ENCODE measurements at places on chromosomes 2 and 18.

DNA sequence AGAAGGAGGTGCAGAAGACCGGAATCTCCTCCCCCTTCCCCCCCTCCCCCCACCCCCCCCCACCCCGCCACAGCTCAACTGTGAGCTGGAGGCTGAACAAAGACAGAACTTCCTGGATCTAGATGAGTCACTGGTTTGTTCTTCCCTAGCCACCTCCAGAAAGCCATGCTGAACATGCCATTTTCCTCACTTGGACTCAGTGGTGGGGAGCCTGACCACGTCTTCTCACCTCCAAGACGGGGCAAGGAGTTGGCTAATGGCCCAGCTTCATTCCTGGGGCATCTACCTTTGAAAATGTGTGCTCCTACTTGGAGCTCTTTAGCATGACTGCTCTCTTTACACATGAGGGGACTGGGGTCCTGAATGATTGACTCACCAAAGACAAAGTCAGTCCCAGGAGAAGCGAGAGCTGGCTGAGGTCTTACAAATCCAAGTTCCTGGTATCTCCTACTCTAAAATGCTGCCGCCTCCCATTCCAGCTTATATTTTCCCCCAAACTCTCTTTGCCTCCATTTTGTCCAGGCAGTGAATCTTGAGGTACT, 22.6 kb upstream of the FZD5 start:
- no peak overlapping the region for H3K4me3 ChIP-seq
- no peak for DNase-seq
- H3K27ac ChIP-seq: peak overlapping the region; percentile 78
- no peaks in the 10 kb centered on the region for H3K36me3 ChIP-seq
- H3K27me3 ChIP-seq: no peaks in the 10 kb centered on the region

- peak overlapping the region; percentile 1 for H3K4me3 ChIP-seq
- no peak overlapping the region for H3K27ac ChIP-seq
- H3K4me1 ChIP-seq: no peaks in the 10 kb centered on the region
- peaks cover 9% of the 10 kb centered on the region for H3K27me3 ChIP-seq
- no peaks in the 10 kb centered on the region for H3K36me3 ChIP-seq
Observed at GRCh38 chr18:22176420-22177326, 7.3 kb downstream of the GATA6 start.

- DNase-seq: no peak
- no peak overlapping the region for H3K4me3 ChIP-seq
- no peaks in the 10 kb centered on the region for H3K36me3 ChIP-seq
- H3K4me1 ChIP-seq: no peaks in the 10 kb centered on the region
- H3K27ac ChIP-seq: peak overlapping the region; percentile 1
- H3K27me3 ChIP-seq: no peaks in the 10 kb centered on the region
Observed at GRCh38 chr2:180205621-180206235, 198.6 kb upstream of the CWC22 start.

- no peaks in the 10 kb centered on the region for H3K4me1 ChIP-seq
- H3K27me3 ChIP-seq: no peaks in the 10 kb centered on the region
- H3K4me3 ChIP-seq: peak within 1 kb of the TSS; percentile 19
- H3K36me3 ChIP-seq: no peaks in the 10 kb centered on the region
- peak within 1 kb of the TSS; percentile 79 for H3K27ac ChIP-seq
- no peak for DNase-seq
Observed at GRCh38 chr2:189179570-189179950, at the start of gene COL5A2. COL5A2 (minus strand) TSS chr2:189179761; CDS start chr2:189179604, 157 bp downstream.

GRCh38 chr2:238286095-238286494, 2.3 kb downstream of the PER2 start:
- H3K4me3 ChIP-seq: peak overlapping the region; percentile 97
- no peak for DNase-seq
- H3K36me3 ChIP-seq: no peaks in the 10 kb centered on the region
- peak overlapping the region; percentile 97 for H3K27ac ChIP-seq
- peaks cover 58% of the 10 kb centered on the region for H3K4me1 ChIP-seq
- no peaks in the 10 kb centered on the region for H3K27me3 ChIP-seq

DNA sequence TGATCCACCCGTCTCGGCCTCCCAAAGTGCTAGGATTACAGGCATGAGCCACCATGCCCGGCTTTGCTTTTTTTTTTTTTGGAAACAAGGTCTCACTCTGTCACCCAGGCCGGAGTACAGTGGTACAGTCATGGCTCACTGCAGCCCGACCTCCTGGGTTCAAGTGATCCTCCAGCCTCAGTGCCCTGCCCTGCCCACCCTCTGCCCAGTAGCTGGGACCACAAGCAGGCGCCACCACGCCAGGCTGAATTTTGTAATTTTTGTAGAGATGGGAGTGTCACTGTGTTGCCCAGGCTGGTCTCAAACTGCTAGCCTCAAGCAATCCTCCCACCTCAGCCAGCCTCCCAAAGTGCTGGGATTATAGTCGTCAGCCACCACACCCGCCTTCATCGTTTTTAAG, 11.6 kb upstream of the PSD4 start:
- no peak overlapping the region for H3K27ac ChIP-seq
- H3K4me3 ChIP-seq: no peak overlapping the region
- H3K27me3 ChIP-seq: no peaks in the 10 kb centered on the region
- no peak for DNase-seq
- H3K4me1 ChIP-seq: peaks cover 6% of the 10 kb centered on the region
- H3K36me3 ChIP-seq: no peaks in the 10 kb centered on the region

- H3K27me3 ChIP-seq: no peaks in the 10 kb centered on the region
- H3K4me3 ChIP-seq: no peak overlapping the region
- H3K36me3 ChIP-seq: no peaks in the 10 kb centered on the region
- peaks cover 3% of the 10 kb centered on the region for H3K4me1 ChIP-seq
Observed at GRCh38 chr2:134127496-134127895, 126.4 kb upstream of the MGAT5 start.

GRCh38 chr2:198863655-198864054, 594.1 kb downstream of the SATB2 start:
- no peaks in the 10 kb centered on the region for H3K36me3 ChIP-seq
- H3K4me1 ChIP-seq: no peaks in the 10 kb centered on the region
- H3K4me3 ChIP-seq: no peak overlapping the region

GRCh38 chr2:73112026-73112912, 479 bp downstream of the RAB11FIP5 start:
- peaks cover 60% of the 10 kb centered on the region for H3K4me1 ChIP-seq
- H3K4me3 ChIP-seq: peak overlapping the region; percentile 75
- no peaks in the 10 kb centered on the region for H3K27me3 ChIP-seq
- no peaks in the 10 kb centered on the region for H3K36me3 ChIP-seq
- no peak for DNase-seq

DNA sequence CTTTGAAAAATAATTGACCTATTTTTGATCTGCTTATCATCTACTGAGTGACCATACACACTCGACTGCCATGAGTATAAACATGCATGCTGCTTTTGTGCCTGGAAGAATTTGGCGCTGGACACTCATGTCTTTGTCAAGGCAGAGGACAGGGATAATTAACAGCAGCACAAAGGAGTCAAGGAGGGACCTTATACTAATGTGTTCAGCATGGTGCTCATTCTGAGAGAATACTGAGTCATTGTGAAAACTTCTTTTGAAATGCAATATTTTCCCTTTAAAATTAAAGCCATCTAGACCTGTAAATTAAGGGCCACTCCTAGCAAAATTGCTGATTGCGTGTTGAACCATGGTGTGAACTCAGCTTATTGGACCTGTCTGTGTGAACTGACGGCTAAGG, 116.3 kb downstream of the ZNF532 start:
- H3K4me3 ChIP-seq: no peak overlapping the region
- H3K36me3 ChIP-seq: peaks cover 22% of the 10 kb centered on the region
- no peaks in the 10 kb centered on the region for H3K4me1 ChIP-seq
- H3K27me3 ChIP-seq: no peaks in the 10 kb centered on the region

GRCh38 chr2:20471902-20472559, 25.2 kb downstream of the RHOB start:
- H3K27ac ChIP-seq: no peak overlapping the region
- no peak for DNase-seq
- H3K27me3 ChIP-seq: no peaks in the 10 kb centered on the region
- H3K4me3 ChIP-seq: no peak overlapping the region
- H3K36me3 ChIP-seq: no peaks in the 10 kb centered on the region
- peaks cover 4% of the 10 kb centered on the region for H3K4me1 ChIP-seq

GRCh38 chr2:28430377-28430765, 37.7 kb downstream of the FOSL2 start:
- no peaks in the 10 kb centered on the region for H3K27me3 ChIP-seq
- H3K27ac ChIP-seq: no peak overlapping the region
- H3K4me1 ChIP-seq: peaks cover 4% of the 10 kb centered on the region
- no peaks in the 10 kb centered on the region for H3K36me3 ChIP-seq
- H3K4me3 ChIP-seq: no peak overlapping the region
- DNase-seq: no peak

DNA sequence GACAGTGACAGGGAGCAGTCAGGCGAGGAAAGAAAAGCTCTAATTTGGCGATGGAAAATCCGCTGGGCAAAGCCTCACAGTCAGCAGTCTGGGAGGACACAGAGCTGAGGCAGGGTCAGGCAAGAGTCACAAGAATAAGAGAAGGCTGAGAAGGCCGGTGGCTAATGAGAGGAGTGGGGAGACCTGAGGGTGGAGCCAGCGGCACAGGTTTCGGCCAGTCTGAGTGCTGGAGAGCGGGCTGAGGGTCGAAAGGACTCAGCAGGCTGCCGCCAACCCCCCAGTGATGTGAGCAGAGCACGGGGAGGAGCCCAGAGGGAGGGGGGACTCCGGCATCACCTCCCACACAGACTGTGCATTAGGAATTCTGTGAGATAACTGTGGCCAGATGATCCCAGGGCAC, 500.6 kb upstream of the MYT1L start:
- H3K27me3 ChIP-seq: no peaks in the 10 kb centered on the region
- DNase-seq: no peak
- H3K36me3 ChIP-seq: no peaks in the 10 kb centered on the region
- no peaks in the 10 kb centered on the region for H3K4me1 ChIP-seq

DNA sequence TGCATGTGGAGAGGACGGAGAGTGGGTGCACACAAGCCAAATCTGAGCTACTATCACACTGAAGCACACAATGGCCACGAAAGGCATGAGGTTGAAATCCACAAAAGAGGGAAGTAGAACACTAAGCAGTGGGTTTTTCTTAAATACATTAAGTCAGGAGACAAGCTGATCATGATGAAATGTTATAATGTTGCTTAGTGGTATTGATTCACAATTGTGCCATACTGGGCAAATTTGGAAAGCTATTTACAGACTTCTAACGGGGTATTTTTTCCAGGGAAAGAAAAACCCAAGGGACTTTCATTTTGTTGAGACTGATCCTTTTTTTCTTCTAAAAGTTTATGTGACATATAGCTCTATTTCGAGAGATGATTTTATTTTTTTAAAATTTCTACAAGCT, 100.8 kb upstream of the CNGA3 start:
- no peaks in the 10 kb centered on the region for H3K36me3 ChIP-seq
- DNase-seq: no peak
- no peak overlapping the region for H3K27ac ChIP-seq
- H3K27me3 ChIP-seq: peaks cover 5% of the 10 kb centered on the region
- no peaks in the 10 kb centered on the region for H3K4me1 ChIP-seq
- H3K4me3 ChIP-seq: no peak overlapping the region

GRCh38 chr2:218954541-218955300, 4.7 kb upstream of the CDK5R2 start:
- peaks cover 5% of the 10 kb centered on the region for H3K4me1 ChIP-seq
- no peaks in the 10 kb centered on the region for H3K36me3 ChIP-seq
- H3K27ac ChIP-seq: no peak overlapping the region
- no peak for DNase-seq
- H3K27me3 ChIP-seq: peaks cover under 1% of the 10 kb centered on the region
- H3K4me3 ChIP-seq: no peak overlapping the region

Measured in esophagus squamous epithelium (tissue), 5 donors.